Muscle of back (tissue), 13 donors: ENCODE measurements at places on chromosomes 7 and 10.

DNA sequence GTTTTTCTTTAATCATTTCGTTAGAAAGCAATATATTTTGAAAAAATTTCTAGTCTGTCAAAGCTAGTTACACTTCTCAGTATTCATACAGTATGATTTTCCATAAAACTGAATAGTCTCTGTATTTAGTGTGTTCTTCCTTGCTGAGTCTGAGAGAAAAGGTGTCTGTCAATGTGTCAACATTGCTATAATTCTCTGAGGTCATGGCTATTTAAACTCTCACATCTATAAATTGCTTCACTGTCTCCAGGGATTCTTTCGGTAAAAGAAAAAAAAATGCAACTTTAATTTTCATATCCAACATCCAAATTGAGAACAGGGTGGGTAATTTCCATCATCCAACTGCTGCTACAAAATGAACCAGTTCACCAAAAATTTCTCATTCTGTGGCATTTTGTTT, 319.7 kb upstream of the GHITM start:
- DNase-seq = no peak

GRCh38 chr7:157238087-157238486, 98.7 kb upstream of the DNAJB6 start:
- DNase-seq = no peak

GRCh38 chr10:87723500-87723899, 63.8 kb downstream of the PAPSS2 start:
- DNase-seq = no peak

- DNase-seq = no peak
Measured at GRCh38 chr7:140686921-140687320, 9.6 kb upstream of the NDUFB2 start.

GRCh38 chr10:3196482-3196881, 23.9 kb upstream of the PITRM1 start:
- DNase-seq = no peak

GRCh38 chr10:49071160-49071761, 44.1 kb downstream of the VSTM4 start:
- DNase-seq = no peak

DNA sequence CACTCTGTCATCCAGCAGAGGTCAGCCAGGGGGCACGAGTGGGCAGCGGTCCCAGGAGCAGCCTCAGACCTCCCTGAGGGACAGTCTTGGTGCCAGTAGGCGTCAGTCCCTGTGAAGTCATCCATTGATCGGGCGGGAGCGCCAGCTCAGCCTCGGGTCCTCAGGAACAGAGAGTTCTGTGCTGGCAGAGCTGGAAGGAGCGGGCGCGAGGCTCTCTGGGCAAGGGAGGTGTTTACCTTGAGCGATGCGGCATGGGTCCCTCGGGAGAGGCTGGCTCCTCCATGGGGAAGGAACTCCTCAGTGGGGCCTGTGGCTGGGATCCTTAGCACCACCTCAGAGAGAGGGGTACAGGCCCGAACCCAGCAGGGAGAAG, 101.1 kb upstream of the PPIF start:
- no peak for DNase-seq

GRCh38 chr7:98702021-98702420, 84.9 kb downstream of the NPTX2 start:
- no peak for DNase-seq

GRCh38 chr7:142381727-142382390, 124.0 kb upstream of the PRSS58 start:
- DNase-seq = no peak

DNA sequence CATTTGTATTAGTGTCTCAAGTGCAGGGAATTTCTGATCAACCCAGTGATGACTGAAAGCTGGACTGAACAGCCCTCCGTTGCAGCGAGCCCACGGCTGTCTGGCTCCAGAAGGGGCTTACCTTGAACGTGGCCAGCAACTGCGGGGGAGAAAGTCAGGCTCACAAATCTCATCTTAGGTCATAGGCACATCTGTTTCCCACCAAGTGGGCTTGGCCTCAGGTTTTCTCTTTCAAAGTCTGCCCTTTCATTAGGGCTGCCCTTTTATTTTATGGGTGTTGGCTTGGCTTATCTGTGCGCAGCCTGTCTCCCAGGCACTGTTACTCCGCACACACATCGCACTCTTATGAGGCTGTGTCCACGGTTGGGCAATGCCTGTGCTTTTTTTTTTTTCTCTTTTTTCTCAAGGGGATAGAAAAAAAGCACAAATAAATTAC, 178.0 kb downstream of the JCAD start:
- peak; percentile 54 for DNase-seq

DNA sequence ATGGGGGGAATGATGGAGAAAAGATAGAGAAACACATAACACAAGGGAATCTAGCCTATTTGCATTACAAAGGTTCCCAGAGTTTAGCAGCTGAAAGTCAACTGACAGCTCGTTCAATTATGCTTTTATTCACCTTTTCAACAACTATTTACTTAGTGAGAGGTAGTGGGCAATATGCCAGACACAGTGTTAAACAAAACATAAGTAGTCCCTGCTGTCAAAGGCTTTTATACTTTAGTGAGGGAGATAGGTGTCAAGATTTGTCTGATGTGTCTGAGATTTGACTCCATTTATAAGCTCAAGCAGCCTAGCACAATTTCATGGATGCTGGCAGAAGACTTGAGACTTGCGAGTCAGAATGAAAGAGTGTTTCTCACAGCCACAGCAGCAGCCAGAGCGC, 549.0 kb upstream of the VSTM2A start:
- DNase-seq = no peak

DNA sequence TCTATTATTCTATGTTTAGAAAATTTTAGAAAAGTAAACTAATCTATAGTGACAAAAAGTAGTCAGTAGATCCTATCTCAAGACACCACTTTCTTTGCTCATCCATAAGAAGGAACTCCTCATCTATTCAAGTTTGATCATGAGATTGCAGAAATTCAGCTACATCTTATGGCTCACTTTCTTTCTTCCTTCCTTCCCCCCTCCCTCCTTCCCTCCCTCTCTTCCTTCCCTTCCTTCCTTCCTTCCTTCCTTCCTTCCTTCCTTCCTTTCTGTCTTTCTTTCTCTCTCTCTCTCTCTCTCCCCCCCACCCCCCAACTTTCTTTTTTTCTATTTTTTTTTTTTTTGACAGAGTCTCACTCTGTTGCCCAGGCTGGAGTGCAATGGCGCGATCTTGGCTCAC, 35.3 kb upstream of the SRPK2 start:
- no peak for DNase-seq

- no peak for DNase-seq
Measured at GRCh38 chr7:50266635-50267386, 37.7 kb upstream of the IKZF1 start.

DNA sequence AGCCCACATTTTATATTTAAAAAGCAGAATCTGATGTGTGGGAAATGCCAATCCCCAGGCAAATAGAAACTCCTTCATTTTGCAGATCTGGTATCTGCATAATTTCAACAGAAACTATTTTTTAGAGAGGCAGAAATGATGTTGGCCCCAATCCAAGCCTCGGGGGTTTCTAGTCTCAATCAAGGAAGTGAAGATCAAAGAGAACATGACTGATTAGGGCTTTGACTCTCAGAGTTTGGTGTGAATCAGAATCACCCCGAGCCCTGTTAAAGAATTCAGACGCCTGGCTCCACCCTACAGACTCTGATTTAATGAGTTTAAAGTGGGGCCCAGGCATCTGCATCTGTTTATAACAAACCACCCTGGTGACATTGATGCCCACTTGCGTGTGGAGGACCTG, 36.7 kb upstream of the UBE2H start:
- DNase-seq = no peak

DNA sequence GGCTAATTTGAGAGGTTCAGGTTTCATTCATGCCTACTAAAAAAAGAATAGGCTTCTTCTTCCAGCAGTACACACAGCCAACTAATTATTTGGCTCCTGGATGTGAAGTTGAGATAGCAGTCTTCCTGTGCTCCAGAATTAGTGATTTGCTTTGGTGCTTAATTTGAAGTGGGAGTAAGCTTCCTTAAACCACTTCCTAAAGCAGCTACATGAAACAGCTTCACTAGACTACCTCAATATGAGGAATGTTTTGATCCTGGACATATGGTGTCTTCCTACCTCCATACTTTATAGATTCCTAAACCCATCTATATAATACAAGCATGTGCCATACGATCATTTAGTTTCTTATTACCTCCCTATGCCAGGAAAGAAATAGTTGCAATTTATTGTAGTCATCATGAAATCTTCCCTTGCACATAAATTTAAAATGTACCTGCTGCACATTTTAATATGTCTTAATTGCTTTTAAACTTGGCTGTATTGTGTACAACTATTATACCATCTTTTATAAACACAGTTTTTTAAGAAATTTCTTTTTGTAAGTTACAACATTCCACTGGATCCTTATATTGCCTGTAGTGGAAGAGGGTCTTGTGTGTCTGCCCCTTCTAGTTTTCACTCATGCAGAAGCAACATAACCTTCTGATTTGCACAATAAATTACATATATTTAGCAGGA, 8.6 kb downstream of the VIM start:
- DNase-seq = no peak

GRCh38 chr7:104962781-104963180, 51.2 kb upstream of the KMT2E start:
- DNase-seq = no peak

GRCh38 chr10:29977171-29977570, 82.2 kb downstream of the JCAD start:
- DNase-seq = no peak

GRCh38 chr7:30682212-30683083, at the start of gene CRHR2:
Gene CRHR2 (minus strand): TSS chr7:30682456. CDS start chr7:30682280, 176 bp downstream.
- DNase-seq = no peak

- no peak for DNase-seq
Measured at GRCh38 chr10:131356442-131356841, 44.9 kb upstream of the TCERG1L start.

DNA sequence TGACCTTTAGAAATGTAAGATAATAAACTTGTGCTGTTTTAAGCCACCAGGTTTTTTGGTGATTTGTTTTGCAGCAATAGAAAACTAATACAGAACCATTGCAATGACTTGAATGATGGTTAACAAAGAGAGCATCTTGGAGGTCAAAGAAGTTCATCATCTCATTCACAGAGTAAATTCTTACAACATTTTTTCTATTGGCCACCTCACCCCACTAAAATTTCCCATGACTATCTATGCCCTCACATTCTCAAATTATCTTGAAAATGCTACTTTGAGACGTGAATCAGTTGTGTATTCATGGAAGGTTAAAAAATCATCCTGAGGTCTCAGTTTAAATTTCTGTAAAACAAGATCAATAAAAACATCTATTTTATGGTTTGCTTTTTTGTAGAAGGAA, 754.2 kb downstream of the SORCS1 start:
- no peak for DNase-seq

- DNase-seq = no peak
Measured at GRCh38 chr7:3188946-3189345, 112.1 kb upstream of the SDK1 start.

- no peak for DNase-seq
Measured at GRCh38 chr7:7654964-7655715, 14.6 kb downstream of the UMAD1 start.

GRCh38 chr10:32326119-32326518, 20.8 kb downstream of the EPC1 start:
- no peak for DNase-seq

GRCh38 chr10:122490786-122491680, 29.7 kb downstream of the HTRA1 start:
- no peak for DNase-seq

DNA sequence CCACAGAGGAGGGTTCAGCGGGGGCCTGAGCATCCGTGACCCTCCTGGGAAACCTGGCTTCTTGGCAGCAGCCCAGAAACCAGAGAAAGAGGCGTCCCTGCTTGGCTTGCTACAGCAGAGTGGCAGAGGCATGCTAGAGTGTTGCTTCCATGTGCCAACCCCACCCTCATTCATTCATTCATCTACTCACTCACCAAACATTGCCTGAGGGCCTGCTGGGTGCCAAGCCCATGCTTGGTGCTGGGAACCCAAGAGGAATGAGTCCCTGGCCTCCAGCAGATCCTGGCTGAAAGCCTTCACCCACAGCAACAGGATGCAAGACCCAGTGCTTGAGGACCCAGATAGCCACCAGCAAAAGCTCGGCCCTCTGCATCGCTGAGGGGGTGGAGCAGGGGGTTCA, 129.0 kb downstream of the CDH23 start:
- DNase-seq = no peak

DNA sequence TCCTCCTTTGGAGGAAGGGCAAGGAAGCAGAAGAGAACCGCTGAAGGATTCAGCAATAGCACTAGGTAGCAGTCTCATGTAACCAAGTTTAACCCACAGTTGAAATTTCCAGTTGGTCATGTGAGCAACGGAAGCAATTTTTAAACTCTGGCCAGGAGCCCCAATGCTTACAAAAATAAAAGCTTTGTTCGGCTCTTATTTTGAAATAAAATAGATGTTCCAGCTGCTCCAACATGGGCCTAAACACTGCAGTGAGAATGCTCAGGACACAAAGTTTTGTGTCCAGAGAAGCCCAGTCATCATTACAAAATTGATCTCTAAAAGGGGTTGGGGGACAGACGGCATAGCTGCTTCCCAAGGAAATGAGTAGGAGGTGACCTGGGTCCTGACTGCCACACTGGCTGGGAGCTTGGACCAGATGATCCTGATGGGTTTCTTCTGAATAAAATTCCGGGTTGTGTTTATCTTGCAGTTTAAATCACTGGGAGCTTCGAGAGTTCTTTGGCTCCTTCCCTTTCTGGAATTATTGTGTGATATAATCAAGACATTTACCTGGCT, 452 bp upstream of the TMEM140 start:
- DNase-seq = no peak

DNA sequence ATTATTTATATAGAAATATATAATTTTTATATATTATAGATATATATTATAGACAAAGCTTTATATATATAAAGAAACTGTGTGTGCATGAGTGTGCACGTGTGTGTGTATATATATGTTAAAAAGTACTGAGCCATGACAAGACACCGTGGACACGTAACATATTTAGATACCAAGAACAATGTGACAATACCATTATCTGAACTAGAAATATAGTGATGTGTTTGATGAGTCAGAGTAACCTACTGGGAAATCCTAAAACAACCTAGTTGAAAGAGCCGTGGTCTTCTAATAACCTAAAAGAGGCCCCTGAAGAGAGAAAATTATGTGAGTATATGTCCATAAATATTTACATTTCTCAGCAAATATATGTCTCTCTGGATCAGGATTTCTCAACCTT, 50.7 kb upstream of the ITGB8 start:
- DNase-seq = no peak

DNA sequence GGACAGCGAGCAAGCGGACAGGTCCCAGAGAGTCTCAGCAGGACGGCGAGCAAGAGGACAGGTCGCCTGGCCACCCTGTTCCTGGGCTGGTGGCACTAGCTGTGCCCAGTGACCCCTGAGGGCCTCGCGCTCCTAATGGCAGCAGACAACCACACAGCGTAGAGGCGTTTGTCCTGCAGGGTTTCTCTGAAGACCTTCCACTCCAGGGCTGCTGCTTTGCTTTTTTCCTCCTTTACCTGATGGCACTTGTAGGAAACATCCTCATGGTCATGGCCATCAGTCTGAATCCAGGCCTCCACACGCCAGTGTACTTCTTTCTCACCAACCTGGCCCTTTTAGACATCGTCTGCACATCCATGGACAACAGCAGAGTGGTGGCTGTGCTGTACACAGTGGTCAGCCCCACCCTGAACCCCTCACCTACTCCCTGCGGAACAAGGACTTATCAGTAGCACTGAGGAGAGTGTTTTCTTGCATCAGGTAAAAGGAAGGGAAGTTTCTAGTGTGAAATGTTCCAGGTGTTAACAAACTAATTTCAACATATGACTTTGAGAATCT, 27.4 kb downstream of the SCART1 start:
- no peak for DNase-seq

GRCh38 chr7:138750901-138751464, 46.8 kb upstream of the TMEM213 start:
- DNase-seq = no peak

GRCh38 chr10:82922755-82923154, 1047.8 kb downstream of the NRG3 start:
- no peak for DNase-seq
